ENCODE measurements at places on chromosomes 3 and 15.
A peak's percentile ranks its signal among the peaks of the same experiment; 100 is the strongest.

- DNase-seq = no peak
These were observed 25.0 kb upstream of the LOXL1 start for GRCh38 chr15:73901126-73901810.

DNA sequence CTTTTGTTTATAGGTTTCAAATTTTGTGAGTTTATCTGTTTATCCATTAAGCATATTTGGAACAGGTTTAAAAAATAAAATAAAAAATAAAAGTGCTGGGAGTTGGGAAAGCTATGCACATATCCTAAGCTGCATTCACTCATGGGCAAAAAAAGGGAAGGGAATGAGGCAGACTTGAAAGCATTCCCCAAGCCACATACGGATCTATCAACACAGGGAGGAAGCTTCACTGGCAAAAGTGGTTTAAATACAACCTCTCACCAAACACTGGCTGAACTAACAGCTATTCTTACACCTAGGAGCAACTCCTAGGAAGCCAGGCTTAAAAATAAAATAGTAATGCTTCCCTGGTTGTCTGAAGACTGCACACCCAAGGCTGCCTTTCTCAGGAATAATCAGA, 101.2 kb downstream of the PCCB start:
- DNase-seq = no peak

DNA sequence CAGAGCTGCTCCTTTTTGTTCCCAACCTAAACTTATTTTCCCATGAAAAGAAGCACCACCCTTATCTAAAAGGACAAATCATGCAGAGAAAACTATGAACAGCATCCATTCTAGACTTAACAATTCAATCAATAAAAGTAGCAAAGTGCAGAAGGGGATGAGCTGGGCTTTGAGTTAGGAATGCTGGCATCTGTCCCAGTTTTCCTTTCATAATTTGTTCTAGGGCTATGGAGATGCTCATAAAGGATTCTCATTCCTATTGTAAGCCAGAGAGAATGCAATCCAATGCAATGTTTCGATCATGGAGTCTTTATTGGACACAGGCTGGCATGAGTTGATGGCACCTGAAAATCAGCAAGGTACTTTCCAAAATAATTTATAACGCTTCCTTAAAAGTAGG, 330.6 kb downstream of the VPS13C start:
- DNase-seq = no peak

- no peak for DNase-seq
These were observed 6.2 kb upstream of the IGSF10 start for GRCh38 chr3:151467069-151467468.

GRCh38 chr3:13424141-13424844, 4.2 kb upstream of the NUP210 start:
- no peak for DNase-seq

DNA sequence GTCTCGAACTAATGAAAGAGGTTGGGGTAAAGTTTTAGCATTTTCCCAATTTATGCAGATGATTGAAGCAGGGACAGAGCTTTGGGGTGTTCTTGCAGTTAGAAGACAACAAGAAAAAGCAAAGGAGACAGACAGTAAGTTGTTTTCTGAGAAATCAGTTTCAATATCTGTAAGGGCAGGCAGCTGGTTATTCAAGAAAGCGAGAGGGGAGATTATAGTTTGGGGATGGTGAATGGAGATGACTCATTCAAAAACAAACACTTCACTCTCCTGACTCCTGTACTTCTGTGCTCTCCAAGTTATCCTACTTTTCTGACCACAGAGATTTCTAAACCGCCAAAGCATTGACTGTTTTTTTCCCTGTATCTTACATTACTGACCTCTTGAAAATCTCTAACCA, 352.0 kb downstream of the GAP43 start:
- no peak for DNase-seq

DNA sequence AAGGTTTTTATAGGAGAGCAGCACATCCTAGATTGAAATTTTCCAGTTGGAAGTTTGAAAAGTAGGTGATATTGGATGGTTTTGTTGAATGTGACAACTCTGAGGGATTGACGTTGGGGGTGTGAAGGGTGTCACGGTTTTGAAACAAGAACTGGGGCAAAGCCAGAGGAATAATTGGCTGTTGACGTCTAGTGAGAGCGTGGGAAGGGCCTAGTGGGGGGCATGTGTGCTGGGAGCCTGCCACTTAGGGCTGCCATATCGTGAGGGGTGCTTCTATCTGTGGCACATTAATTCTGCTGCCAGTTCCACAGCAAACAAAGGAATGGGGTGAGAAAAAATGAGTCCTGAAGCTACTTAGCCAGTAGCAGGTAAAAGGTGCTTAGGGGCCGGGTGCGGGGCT, 129.4 kb downstream of the LRIG1 start:
- DNase-seq = no peak

DNA sequence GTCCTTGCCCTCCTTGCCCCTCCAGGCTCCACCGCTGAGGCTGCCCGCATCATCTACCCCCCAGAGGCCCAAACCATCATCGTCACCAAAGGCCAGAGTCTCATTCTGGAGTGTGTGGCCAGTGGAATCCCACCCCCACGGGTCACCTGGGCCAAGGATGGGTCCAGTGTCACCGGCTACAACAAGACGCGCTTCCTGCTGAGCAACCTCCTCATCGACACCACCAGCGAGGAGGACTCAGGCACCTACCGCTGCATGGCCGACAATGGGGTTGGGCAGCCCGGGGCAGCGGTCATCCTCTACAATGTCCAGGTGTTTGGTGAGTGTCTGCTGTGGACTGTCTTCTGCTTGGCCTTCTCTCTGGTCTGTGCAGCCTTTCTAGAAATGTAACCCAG, 61.0 kb downstream of the BOC start:
- no peak for DNase-seq

GRCh38 chr15:75030023-75030413, 6.6 kb downstream of the PPCDC start:
- DNase-seq = no peak

DNA sequence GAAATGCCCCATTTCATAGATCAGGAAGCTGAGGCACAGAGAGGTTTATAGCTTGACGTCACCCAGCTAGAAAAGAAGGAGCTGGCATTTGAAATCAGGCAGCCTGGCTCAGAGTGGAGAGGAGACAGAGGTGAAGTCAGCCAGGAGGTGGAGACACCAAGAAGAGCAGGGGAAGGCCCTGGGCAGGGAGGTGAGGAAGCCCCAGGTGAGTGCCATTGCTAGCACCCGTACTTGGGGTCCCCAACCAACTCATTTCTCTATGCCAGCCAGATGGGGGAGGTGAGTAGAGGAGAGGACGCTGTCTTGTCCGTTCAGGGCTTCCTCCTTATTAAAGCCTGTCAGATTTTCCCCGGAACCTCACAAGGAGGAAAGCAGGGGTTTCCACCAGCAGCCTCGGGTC, 149.6 kb upstream of the TLE3 start:
- no peak for DNase-seq

- peak; percentile 10 for DNase-seq
These were observed 61.5 kb upstream of the GRM7 start for GRCh38 chr3:6799264-6799915.

DNA sequence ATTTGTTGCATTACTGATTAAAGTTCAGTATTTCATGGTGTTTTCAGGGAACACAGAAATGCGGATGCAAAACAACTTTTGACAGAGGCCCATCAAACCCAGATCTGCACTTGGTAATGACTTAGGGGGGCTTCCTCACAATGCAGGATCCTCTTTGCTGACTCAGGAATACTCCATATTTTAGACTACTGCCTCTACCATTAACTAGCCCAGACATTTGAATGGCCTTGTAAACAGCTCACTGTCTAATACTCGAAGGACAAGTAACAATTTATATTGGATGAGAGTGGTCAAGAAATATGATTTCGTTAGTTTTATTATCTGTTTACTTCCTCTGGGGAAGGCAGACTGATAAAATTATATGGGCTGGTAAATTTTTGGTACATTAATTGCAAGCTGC, 9.0 kb upstream of the KIF23 start:
- no peak for DNase-seq

DNA sequence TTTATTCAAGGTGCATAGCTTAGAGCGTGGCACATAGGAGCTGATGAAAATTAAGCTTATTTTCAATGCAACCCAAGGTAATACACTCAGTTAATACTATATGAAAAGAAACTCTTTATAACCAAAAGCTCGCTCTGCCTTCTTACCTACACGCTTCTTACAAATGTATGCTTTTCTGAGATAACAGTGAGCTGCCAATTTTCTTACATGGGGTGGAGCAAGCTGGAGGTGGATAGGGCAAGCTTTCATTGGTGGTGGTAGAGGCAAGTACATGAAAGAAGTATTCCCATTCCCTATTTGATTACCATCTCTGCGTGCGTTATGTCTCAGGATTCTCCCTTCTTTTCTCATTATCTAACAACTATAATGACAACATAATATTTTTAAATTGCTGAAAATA, 8.9 kb downstream of the DZIP3 start:
- no peak for DNase-seq

GRCh38 chr3:177362626-177363025, 165.3 kb upstream of the TBL1XR1 start:
- DNase-seq = no peak

DNA sequence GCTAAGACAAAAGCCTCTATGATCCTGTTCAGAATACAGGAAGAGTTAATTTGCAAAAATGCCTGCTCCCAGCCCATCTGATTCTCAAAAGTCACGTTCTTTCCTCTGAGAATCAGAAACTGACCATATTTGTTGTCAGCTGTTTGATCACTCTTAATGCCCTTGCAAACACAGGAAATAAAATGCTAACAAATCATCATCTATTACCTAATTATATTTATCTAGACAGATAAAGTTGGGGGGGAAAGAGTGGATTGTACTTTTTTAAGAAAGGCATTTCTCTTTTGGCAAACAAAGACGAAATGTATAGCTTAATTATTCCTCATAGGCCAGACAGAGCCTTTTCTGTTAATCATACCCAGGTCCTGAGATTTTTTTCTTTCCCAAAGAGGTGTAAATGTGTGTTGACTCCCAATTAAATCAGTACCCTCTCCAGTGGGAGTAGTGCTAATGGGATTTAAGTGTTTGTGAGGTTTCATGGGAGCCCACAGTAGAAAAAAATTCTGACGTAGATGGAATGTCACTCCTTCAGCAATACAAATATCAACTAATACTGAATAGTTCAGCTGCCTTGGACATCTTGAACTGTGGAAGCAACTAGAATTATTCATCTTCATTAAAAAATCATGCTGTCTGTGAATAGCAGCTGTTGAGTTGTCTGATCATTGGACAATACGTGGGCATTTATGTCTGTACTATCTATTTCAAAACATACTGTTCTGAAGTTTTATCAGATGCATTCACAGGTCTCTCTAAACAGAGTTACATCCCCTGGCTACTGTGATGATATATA, 22.5 kb upstream of the BNIP2 start:
- no peak for DNase-seq

DNA sequence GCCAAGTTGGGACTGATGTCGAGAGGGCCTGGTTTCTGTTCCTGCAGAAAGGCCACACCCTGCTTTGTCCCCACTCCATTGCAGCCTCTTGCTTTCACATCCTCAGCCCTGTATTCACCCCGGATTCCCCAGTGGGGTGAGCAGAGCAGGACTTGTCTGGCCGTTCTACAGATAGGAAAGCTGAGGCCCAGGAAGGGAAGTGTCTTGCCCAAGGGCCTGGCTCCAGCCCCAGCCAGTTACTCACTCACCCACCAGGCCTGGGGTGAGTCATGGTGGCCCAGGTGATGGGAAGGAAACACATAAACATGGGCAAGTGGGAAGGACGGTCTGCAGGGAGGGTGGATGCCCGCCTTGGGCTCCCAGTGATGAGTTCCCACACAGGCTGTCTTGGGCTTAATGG, 6.1 kb upstream of the DUSP7 start:
- DNase-seq = peak; percentile 37

GRCh38 chr15:76337059-76337695, 604 bp downstream of the ISL2 start:
- DNase-seq = no peak

- DNase-seq = no peak
These were observed 5.2 kb downstream of the HTR3C start for GRCh38 chr3:184058029-184058428.

GRCh38 chr3:89560568-89560967, 453.1 kb downstream of the EPHA3 start:
- no peak for DNase-seq

DNA sequence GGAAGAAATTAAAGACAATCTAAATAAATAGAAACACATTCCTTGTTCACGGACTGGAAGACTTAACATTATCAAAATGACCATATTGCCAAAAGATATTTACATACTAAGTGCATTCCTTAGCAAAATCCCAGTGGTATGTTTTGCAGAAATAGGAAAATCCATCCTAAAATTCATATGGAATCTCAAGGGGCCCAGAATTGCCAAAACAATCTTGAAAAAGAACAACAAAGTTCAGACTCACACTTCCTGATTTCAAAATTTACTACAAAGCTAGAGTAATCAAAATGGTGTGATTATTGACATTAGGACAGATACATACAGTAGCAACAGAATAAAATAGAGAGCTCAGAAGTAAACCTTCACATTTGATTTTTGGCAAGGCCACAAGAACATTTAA, 515.5 kb downstream of the OCA2 start:
- DNase-seq = no peak

DNA sequence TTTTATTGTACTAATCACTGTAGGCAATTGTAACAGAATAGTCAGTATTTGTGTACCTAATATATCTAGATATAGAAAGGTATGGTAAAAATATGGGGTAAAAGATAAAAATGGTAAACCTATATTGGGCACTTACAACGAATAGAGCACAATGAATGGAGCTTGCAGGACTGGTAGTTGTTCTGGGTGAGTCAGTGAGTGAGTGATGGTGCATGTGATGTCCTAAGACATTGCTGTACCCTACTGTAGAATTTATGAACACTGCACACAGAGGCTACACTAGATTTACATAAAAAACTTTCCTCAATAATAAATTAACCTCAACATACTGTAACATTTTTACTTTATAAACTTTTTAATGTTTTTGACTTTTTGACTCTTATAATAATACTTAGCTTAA, 274.3 kb upstream of the PPP2R3A start:
- no peak for DNase-seq

GRCh38 chr3:173538410-173538809, 140.9 kb downstream of the NLGN1 start:
- no peak for DNase-seq

- no peak for DNase-seq
These were observed 23.1 kb upstream of the MTMR10 start for GRCh38 chr15:31014608-31014925.

DNA sequence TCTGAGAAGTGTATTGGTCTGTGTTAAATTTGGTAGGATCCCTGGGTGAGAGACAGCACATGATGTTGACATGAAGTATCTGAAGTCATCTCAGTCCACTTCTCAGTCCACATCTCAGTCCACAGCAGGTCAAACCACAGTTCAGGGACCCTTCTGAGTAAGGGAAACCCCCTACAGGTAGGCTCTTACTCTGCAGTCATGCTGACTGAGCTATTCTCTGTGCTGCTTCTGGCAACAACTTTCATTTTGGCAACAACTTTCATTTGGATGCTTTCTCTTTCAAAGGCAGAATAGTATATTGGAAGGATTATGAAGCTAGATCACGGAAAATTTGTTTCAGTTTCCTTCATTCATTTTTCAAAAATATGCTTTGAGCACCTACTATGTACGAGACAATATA, 178.2 kb upstream of the GOLIM4 start:
- peak; percentile 39 for DNase-seq

All from GM12864 (cell line).